Activated CD4-positive, alpha-beta T cell treated with anti-CD3 and anti-CD28 coated beads, Interleukin-2, amount 50 U/mL, for 4 hours (primary cell): ENCODE measurements at places on chromosomes 13 and 19.

- DNase-seq = peak; percentile 68
Measured at GRCh38 chr19:13784731-13785452, 10.4 kb upstream of the ZSWIM4 start.

- DNase-seq = peak; percentile 58
Measured at GRCh38 chr19:588093-588740, 1.5 kb upstream of the HCN2 start.

- DNase-seq = no peak
Measured at GRCh38 chr19:50030225-50030624, 4.4 kb downstream of the ZNF473 start.

DNA sequence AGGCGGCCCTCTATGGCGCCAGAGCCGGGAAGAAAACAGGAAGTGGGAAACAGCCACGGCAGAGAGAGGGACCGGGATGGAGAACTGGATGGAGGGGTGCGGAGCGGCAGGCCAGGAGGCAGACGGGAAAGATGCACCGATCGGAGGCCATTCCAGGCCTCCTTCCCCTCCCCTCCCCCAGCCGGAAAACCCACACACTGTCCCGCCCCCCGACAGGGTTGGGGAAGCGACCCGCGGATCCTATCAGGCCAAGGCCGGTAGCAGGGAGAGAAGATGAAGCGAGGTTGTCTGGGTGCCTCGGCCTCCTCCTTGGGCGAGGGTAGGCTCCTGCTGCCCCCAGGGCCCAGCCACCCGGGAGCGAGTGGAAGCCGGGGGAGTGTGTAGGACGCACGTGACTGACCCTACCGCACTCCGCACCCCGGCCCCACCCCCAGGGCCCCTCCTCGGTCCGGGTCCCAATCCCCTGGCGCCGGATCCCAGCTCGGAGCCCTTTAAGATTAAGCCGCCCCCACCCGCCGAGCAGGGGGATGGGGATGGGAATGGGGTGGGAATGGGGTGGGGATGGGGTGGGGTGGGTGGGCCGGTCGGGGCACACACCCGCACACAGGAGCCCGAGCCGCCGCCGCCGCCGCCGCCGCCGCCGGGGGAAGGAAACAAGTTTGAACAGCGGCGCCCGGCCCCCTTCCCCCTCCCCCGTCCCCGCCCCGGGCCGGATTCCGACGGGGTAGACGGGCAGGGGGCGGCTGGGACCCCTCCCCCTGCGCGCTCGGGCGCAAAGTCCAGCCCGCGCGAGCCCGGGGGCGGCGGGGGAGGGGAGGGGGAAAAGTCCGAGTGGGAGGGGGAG, 1.5 kb downstream of the ERF start:
- peak; percentile 52 for DNase-seq

- DNase-seq = peak; percentile 36
Measured at GRCh38 chr19:42422901-42423461, 4.2 kb downstream of the LIPE start.

GRCh38 chr19:50557009-50557613, 11.1 kb downstream of the LRRC4B start:
- no peak for DNase-seq

GRCh38 chr19:38731654-38732301, 12.5 kb downstream of the CAPN12 start:
- no peak for DNase-seq

- DNase-seq = no peak
Measured at GRCh38 chr13:39377699-39378098, 225.3 kb downstream of the LHFPL6 start.

DNA sequence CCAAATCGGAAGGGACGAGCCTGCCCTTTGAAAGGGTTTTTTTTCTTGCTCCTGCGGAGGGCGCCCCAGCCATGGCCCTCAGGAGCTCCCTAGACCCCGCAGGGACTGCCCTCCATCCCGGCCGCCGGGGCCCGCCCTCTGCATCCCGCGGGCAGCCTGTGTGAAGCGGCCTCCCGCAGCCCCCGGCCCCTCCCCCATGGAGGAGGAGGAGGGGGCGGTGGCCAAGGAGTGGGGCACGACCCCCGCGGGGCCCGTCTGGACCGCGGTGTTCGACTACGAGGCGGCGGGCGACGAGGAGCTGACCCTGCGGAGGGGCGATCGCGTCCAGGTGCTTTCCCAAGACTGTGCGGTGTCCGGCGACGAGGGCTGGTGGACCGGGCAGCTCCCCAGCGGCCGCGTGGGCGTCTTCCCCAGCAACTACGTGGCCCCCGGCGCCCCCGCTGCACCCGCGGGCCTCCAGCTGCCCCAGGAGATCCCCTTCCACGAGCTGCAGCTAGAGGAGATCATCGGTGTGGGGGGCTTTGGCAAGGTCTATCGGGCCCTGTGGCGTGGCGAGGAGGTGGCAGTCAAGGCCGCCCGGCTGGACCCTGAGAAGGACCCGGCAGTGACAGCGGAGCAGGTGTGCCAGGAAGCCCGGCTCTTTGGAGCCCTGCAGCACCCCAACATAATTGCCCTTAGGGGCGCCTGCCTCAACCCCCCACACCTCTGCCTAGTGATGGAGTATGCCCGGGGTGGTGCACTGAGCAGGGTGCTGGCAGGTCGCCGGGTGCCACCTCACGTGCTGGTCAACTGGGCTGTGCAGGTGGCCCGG, 815 bp downstream of the MAP3K10 start:
- DNase-seq = no peak

DNA sequence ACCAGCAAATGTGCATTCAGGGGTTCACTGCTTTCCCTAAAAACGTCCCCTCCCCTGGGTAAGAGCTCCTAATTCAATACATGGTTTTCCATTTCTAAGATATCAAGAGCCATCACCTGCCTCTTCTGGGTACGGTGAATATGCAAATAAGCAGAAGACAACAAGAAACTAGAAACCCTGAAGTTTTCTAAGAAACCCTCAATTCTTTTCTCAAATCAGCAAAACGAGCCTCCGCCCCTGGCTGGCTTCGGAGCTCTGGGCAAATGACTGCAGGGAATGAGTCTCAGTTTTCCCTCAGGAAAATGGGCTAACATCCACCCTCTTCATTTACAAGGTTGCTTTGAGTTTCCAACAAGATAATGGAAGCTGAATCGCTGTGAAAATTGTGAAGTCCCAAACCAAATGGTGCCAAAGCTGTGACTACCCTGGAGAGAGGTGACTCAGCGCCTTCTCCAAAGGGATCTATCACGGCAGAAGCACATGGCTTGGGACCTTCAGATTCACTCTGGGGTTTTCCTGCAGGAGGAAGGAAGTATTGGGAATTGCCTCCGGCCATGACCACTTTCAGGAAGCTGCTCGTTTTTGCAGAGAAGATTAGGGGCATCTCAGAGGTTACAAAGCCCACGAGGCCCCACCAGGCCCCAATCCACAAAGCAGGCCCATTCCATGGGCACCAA, 26.6 kb downstream of the KLF2 start:
- no peak for DNase-seq
